Activated CD4-positive, alpha-beta memory T cell treated with anti-CD3 and anti-CD28 coated beads for 36 hours (primary cell): ENCODE measurements at places on chromosomes 4 and X. TPM values are rescaled to one million over a fixed set of nuclear protein-coding genes. Genes with fewer than 3 reads are reported as not detected.

CFAP97 gene
- 47.5 TPM for total RNA-seq

KCND1 gene
- 2.4 TPM for total RNA-seq

NUDT9 gene
- total RNA-seq = 13.9 TPM

KLKB1 gene
- not detected for total RNA-seq

LDB2 gene
- total RNA-seq = not detected

PRRG3 gene
- not detected for total RNA-seq

NMU gene
- 0.63 TPM for total RNA-seq

RAB9B gene
- 0.57 TPM for total RNA-seq

HS6ST2 gene
- 0.75 TPM for total RNA-seq

SOX3 gene
- total RNA-seq = not detected

- no peaks in the 10 kb centered on the region for H3K4me1 ChIP-seq
- H3K36me3 ChIP-seq = no peaks in the 10 kb centered on the region
- peaks cover 3% of the 10 kb centered on the region for H3K27me3 ChIP-seq
Observed at GRCh38 chrX:856566-857290, 226.1 kb downstream of the SHOX start.

- peaks cover 2% of the 10 kb centered on the region for H3K4me1 ChIP-seq
- H3K27ac ChIP-seq = no peak overlapping the region
- no peak for DNase-seq
- no peaks in the 10 kb centered on the region for H3K27me3 ChIP-seq
- peaks cover 11% of the 10 kb centered on the region for H3K36me3 ChIP-seq
Observed at GRCh38 chrX:134472041-134472440, 12.1 kb downstream of the HPRT1 start.

DNA sequence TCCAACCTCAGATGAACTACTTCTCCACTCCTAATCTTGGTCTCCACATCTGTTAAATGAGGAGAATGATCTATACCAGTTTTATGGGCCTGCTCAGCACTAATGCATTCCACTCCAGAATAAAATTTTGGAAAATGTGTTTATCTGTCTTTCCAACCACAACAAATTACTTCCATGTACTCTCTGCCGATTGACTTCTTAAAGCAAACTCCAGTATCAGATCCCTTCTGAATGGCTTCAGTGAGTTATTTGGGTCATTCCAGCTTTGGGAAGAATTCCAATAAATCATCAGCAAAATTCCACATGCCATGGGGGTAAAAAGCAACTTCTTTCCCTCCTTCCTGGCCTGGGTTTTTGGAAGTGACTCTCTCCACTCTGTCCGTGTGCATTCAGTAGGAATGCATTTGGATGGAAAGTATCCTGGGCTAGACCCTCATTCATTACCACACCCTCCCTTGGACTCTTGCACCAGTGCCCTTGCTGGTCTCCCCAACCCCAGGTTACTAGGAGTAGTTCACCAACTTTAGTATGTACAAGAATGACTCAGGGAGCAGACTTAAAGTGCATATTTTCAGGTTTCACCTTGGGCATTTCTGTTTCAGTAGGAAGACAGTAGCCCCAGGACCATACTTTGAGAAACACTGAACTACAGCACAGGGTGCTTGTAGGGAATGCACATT lies 15.4 kb upstream of the ADH6 start:
- no peak for DNase-seq
- H3K27me3 ChIP-seq = peaks cover 7% of the 10 kb centered on the region
- peaks cover 1% of the 10 kb centered on the region for H3K36me3 ChIP-seq

DNA sequence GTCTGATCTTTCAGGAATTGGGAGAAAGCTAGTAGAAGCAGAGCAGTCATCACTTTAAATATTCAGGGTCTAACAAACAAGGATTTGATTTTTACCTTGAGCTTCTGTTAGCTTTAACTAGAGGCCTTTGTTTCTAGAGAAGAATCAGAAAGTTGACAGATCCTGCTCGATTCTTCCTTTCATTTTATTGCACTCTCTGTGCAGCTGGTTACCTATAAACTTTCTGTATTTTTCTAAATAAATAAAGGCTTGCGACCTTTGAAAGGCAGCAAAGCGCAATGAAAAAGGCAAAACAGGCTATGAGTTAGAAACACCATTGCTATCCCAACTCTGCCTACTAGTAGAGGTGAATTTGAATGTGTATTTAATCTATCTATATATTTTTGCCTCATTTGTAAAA lies 101.4 kb upstream of the NPY2R start:
- DNase-seq = no peak
- H3K36me3 ChIP-seq = no peaks in the 10 kb centered on the region
- H3K4me3 ChIP-seq = no peak overlapping the region
- H3K27ac ChIP-seq = no peak overlapping the region

GRCh38 chr4:142413485-142413884 lies 432.6 kb downstream of the INPP4B start:
- peaks cover 71% of the 10 kb centered on the region for H3K4me1 ChIP-seq
- no peaks in the 10 kb centered on the region for H3K27me3 ChIP-seq
- H3K36me3 ChIP-seq = peaks cover 4% of the 10 kb centered on the region

DNA sequence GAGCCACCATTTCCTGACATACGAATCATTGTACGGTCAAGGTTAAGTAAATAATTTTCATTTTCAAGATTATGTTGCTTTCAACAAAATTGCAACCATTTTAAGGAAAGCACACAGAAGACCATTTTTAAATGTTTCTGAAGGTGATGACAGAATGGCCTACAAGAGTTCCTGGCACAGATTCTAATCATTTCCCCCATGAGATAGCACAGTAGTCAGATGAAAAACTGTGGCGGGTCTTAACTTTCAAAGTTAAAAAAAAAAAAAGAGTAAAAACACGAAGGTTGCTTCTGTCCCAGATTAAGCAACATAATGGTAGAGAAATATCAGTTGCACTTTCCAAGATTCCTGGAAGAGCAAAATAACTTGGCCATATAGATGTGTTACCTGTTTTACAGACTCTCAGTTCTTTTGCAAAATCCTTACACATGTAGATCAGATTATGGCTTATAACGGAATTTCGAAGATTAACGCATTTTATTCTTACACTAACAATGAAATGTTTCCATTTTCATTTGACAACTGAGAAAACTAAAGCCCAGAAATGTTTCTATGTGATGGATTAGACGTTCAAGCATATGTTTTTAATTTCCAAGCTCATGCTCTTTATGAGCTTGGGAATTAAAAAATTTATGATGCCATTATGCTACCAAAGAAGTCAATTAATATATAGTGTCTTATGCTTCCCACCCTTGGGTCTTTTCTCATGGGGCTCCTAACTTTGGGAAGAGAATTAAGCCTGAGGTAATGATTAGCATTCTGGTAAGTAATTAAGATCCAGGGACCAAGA lies 335.1 kb upstream of the CLNK start:
- no peaks in the 10 kb centered on the region for H3K4me1 ChIP-seq
- H3K4me3 ChIP-seq = no peak overlapping the region
- H3K27ac ChIP-seq = no peak overlapping the region
- H3K27me3 ChIP-seq = no peaks in the 10 kb centered on the region
- no peak for DNase-seq
- H3K36me3 ChIP-seq = no peaks in the 10 kb centered on the region

GRCh38 chr4:185840201-185840600 lies 28.2 kb upstream of the SORBS2 start:
- H3K4me1 ChIP-seq = no peaks in the 10 kb centered on the region
- no peak overlapping the region for H3K4me3 ChIP-seq
- H3K27ac ChIP-seq = no peak overlapping the region

DNA sequence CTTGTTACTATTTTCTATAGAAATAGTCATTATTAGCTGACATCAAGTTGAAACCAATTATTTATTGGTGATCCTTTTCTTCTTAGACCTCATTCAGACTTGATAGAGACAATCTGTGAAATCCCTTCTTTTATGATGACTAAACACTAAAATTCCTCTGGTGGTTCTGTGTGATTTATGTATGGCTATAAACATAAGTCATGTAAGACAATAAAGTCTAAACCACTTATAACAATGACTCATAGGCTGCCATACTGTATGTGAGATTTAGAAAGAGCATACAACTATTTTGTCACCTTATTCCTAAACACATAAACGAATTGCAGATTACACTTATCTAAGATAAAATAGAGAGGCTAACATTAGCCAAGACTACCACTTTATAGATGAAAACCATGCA lies 101.1 kb upstream of the PRR32 start:
- no peak for DNase-seq
- no peaks in the 10 kb centered on the region for H3K36me3 ChIP-seq
- no peak overlapping the region for H3K27ac ChIP-seq

DNA sequence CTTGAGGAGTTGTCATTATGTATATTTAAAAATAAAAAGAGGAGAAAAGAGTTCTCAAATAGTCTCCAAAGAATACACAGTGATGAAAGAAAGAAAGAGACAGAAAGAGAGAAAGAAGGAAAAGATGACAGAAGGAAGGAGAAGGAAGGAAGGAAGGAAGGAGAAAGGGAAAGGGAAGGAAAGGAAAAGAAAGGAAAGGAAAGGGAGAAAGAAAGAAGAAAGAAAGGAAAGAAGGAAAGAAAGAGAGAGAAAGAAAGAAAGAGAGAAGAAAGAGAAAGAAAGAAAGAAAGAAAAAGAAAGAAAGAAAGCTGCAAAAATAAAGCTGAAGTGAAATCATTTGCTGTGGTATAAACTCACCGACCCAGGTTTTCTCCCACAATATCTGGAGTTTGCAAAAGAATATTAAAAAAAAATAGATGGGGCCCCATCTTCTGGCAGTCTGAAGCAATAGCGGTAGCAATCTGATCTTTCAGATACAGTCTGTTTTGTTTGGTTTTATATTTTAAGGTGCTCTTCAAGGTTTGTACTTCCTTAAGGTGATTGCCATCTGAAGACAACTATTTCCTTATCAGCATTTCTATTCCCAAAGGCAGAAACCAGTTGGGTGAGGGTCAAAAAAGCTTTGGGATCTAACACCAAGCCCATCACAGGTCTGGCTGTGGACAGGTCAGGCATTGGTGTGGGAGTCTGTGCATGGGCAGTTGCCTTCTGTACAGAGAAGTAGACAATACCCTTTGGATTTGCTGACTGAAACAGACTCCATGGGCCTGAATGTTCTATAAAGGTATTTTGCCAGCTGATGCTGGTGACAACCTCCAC lies 160.4 kb downstream of the CPEB2 start:
- H3K4me3 ChIP-seq = no peak overlapping the region
- no peak overlapping the region for H3K27ac ChIP-seq
- H3K27me3 ChIP-seq = peaks cover 17% of the 10 kb centered on the region
- DNase-seq = no peak
- H3K36me3 ChIP-seq = no peaks in the 10 kb centered on the region

DNA sequence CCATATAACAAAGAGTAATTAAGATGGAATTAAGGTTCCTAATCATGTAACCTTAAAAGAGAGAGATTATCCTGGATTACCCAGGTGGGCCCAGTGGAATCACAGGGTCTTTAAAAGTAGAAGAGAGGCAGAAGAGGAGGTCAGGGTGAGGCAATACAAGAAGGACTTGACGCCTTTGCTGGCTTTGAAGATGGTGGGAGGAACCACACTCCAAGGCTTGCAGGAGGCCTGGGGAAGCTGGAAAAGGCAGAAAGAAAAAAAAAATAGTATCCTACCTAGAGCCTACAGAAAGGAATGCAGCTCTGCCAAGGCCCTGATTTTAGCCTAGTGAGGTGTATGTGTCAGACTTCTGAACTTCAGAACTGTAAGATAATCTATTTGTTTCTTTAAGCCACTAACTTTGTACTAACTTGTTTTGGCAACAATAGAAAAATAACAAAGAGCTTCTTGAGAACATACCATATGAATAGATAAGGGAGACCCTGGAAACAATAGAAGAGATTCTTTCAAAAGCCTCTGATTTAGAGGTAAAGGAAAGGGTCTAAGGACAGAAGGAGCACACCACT lies 229.9 kb upstream of the TTC29 start:
- H3K27ac ChIP-seq = no peak overlapping the region
- DNase-seq = no peak
- H3K27me3 ChIP-seq = no peaks in the 10 kb centered on the region
- H3K36me3 ChIP-seq = no peaks in the 10 kb centered on the region

GRCh38 chrX:48589482-48590162 lies 7.7 kb upstream of the WDR13 start:
- no peaks in the 10 kb centered on the region for H3K36me3 ChIP-seq
- H3K27me3 ChIP-seq = no peaks in the 10 kb centered on the region
- H3K27ac ChIP-seq = no peak overlapping the region

- no peak overlapping the region for H3K4me3 ChIP-seq
- H3K36me3 ChIP-seq = peaks cover 13% of the 10 kb centered on the region
- no peak for DNase-seq
- peaks cover 25% of the 10 kb centered on the region for H3K4me1 ChIP-seq
- H3K27me3 ChIP-seq = no peaks in the 10 kb centered on the region
Observed at GRCh38 chr4:26952891-26953290, 92.2 kb downstream of the STIM2 start.

- DNase-seq = no peak
- no peaks in the 10 kb centered on the region for H3K4me1 ChIP-seq
- no peak overlapping the region for H3K4me3 ChIP-seq
- H3K27me3 ChIP-seq = no peaks in the 10 kb centered on the region
- H3K36me3 ChIP-seq = peaks cover 41% of the 10 kb centered on the region
- H3K27ac ChIP-seq = no peak overlapping the region
Observed at GRCh38 chr4:1939664-1940509, 68.7 kb downstream of the NSD2 start.

DNA sequence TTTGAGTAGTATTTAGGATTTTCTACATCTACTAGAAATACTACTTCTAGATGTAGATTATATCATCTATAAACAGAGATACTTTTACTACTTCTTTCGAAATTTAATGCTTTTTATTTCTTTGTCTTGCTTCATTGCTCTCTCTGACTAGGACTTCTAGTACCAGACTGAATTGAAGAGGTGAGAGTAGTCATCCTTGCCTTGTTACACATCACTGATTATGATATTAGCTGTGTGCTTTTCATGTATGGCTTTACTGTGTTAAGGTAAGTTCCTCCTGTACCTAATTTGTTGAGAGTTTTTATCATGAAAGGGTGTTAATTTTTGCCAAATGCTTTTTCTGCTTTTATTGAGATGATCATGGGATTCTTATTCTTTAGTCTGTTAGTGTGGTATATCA lies 19.6 kb upstream of the IL2 start:
- no peak for DNase-seq
- H3K36me3 ChIP-seq = peaks cover 1% of the 10 kb centered on the region
- no peaks in the 10 kb centered on the region for H3K27me3 ChIP-seq

- no peak overlapping the region for H3K27ac ChIP-seq
- no peaks in the 10 kb centered on the region for H3K36me3 ChIP-seq
- no peaks in the 10 kb centered on the region for H3K27me3 ChIP-seq
- H3K4me3 ChIP-seq = no peak overlapping the region
- peaks cover 41% of the 10 kb centered on the region for H3K4me1 ChIP-seq
Observed at GRCh38 chr4:101289306-101289705, 58.0 kb downstream of the PPP3CA start.

- DNase-seq = no peak
- H3K4me1 ChIP-seq = no peaks in the 10 kb centered on the region
- no peak overlapping the region for H3K27ac ChIP-seq
- H3K36me3 ChIP-seq = no peaks in the 10 kb centered on the region
- H3K4me3 ChIP-seq = no peak overlapping the region
- no peaks in the 10 kb centered on the region for H3K27me3 ChIP-seq
Observed at GRCh38 chr4:33340168-33340567, 2620.0 kb downstream of the PCDH7 start.

- DNase-seq = no peak
- no peaks in the 10 kb centered on the region for H3K27me3 ChIP-seq
- no peaks in the 10 kb centered on the region for H3K4me1 ChIP-seq
- no peak overlapping the region for H3K27ac ChIP-seq
- H3K4me3 ChIP-seq = no peak overlapping the region
- H3K36me3 ChIP-seq = no peaks in the 10 kb centered on the region
Observed at GRCh38 chrX:32985544-32985943, 225.8 kb downstream of the DMD start.

- H3K4me3 ChIP-seq = no peak overlapping the region
- no peaks in the 10 kb centered on the region for H3K36me3 ChIP-seq
- H3K27ac ChIP-seq = no peak overlapping the region
- H3K4me1 ChIP-seq = no peaks in the 10 kb centered on the region
- no peaks in the 10 kb centered on the region for H3K27me3 ChIP-seq
- DNase-seq = no peak
Observed at GRCh38 chr4:119130365-119131065, 5.1 kb upstream of the MYOZ2 start.
